ENCODE measurements at places on chromosomes 11 and 22. TPM values are rescaled to one million over a fixed set of nuclear protein-coding genes. Genes with fewer than 3 reads are reported as not detected.

C11orf21 gene
- not detected for total RNA-seq

EXPH5 gene
- total RNA-seq: 0.84 TPM

GRCh38 chr11:17389957-17390649 is 1.6 kb upstream of the KCNJ11 start:
- no peak for DNase-seq

GRCh38 chr11:68889948-68890446 is 13.6 kb downstream of the MRPL21 start:
- peak; percentile 71 for DNase-seq

DNA sequence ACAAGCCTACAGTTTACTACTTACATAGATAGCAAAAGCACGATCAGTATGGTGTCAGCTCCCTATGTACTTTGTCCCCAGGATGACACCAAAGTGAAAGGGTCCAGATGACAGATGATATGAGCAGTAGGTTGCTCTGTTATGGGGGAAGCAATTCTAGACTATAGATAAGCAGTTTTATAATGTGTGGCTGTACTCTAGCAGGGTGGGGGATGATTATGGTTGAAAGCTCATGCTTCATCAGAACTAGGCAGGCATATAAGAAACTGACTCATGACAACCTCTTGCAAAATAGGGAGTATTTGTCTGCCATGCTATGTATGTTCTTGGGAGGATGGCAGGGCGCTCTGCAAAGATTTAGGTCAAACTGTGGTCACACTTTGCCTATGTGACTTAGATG is 158.2 kb upstream of the ZBED5 start:
- no peak for DNase-seq

TRIM29 gene
- total RNA-seq: 0.11 TPM

DNA sequence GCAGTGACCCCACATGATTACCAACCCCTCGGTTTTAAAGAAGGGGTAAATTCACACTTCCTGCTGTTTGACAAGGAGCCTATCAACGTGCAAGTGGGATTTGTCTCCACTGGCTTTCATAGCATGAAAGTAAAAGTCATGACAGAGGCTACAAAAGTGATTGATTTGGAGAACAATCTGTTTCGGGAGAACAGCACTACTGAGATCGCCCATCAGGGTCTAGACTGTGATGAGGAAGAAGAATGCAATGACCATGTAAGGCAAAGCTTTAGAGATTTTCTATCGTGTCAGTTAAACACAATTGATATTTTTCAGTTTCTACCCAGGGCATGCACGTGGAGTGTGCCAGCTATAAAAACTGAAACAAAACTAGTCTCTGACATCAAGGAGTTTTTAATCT is 41.7 kb downstream of the HORMAD2 start:
- no peak for DNase-seq

DNA sequence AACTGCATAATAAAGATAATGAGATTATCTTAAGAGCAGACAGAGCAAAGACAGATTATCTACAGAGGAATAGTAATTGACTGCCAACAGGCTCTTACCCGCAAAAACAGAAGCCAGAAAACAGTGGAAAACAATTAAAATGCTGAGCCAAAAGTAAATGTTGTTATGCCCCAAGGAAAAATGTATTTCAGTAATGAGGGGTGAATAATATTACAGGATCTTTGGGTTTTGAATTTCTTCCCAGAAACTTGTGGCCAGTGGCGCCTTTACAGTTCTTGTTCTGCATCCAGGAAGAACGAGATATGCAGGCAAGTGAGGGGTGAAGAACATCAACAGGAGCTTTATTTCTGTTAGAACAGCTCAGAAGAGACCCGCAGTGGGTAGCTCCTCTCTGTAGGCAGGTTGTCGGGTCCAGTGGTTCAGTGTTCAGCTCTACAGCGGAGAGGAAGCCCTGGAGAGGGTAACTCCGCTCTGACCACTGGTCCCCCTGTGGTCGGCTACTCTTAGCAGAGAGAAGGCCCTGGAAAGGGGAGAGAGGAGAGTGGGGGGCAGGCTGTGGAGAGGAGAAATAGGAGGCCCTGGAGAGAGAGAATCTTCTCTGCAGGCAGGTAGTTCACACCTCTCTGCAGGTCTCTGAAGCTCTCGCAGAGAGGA is 51.8 kb upstream of the SC5D start:
- DNase-seq: no peak

FBLN1 gene
- total RNA-seq: 84.3 TPM

DNA sequence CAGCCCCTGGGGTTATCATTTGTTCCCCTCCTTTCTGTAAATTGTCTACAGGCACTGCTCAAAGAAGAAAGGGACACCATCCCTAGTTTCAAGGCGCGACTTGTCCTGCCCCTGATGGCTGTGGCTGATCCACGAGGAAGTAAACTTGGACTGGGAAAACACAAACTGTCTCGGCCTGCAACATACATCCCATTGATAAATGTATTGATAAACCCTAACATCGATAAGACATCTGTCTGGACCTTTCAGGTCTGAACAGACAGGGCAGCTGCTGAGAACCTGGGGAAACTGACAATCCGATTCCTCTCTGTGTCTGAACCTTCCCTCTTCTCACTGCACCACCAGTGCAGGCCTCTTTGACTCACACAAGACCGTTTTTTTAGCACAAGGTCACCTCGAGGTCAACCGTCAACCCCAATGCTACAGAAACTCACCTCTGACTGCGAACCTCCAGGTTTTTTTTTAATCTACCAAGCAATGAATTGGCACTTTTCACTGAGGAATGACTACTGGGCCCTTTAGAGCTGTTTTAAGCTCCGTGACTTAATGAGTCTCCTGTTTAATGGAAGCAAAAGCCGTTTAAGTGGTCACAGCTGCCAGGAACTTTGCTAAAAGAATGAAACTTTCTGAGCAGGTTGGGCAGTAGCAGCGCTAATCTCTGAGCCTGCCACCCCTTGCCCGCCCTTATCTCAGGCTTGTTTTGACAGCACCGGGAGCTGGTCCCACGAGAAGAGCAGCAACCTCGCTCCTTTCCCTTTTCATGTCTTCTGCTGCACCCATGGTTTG is 203.8 kb upstream of the TMEM45B start:
- DNase-seq: peak; percentile 47

CCDC116 gene
- not detected for total RNA-seq

GRCh38 chr11:86370171-86370570 is 4.5 kb upstream of the CCDC81 start:
- no peak for DNase-seq

- peak; percentile 67 for DNase-seq
Observed at GRCh38 chr11:61007956-61008896, 36.7 kb downstream of the CD6 start.

DNA sequence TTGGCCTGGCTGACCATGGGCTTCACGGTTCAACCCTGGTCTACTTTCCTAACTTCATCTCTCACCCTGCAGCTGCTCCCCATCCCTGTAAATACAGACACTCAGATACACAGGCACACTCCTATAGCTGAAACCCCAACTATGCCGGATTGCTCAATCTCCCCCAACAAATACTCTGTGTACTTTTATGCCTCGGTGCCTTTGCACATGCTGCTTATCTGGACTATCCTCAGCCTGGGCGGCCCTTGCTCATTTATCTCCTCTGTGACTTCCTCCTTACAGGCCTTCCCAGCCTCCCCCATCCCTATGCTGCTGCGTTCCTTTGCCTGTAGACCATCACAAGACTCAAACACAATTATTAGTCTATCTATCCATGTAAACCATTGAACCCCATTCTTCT is 76.6 kb downstream of the PKNOX2 start:
- no peak for DNase-seq

DNA sequence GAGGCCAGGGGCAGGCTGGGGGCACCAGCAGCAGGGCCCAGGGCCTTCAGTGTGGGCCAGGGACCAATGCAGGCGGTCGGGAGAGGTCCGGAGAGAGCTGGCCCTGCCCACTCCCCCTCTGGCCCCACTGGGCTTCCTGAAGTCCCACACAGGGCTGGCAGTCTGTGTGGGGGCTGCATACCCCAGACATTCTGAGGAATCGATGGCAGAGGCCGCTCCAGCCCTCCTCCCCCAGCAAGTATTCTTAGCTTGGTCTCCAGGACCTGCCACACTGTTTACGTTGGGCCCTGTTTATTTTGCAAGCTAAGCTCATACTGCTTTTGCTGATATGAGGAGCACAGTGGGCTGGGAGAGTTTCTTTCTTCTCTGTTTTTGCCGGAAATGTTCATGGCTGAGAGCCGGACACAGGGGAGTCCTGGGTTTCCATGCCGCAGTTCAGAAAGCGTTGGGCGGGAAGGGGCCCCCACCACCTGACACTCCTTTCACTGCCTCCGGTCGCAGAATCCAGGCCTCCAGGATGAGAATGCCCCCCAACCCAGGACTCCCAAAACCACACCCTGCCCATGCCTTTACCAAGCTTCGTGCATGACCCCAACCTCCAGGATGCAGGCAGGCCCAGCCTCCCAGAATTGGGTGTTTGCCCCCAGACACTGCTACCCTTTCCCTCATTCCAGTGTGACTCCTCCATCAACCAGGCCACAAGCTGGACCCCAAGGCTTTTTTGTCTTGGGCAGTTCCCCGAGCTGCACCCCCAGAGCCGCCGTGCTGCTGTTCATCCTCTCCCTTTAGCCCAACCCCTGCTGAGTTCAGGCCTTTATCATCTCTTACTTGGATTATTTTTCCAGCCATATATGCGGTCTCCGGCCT is 81.8 kb upstream of the KCNQ1OT1 start:
- no peak for DNase-seq
